ENCODE measurements at places on chromosomes 12 and 14.

- DNase-seq: peak; percentile 48
Observed at GRCh38 chr12:6768437-6768914, 2.3 kb downstream of the PTMS start.

GRCh38 chr12:14988035-14988434 is 15.2 kb downstream of the PDE6H start:
- no peak for DNase-seq

DNA sequence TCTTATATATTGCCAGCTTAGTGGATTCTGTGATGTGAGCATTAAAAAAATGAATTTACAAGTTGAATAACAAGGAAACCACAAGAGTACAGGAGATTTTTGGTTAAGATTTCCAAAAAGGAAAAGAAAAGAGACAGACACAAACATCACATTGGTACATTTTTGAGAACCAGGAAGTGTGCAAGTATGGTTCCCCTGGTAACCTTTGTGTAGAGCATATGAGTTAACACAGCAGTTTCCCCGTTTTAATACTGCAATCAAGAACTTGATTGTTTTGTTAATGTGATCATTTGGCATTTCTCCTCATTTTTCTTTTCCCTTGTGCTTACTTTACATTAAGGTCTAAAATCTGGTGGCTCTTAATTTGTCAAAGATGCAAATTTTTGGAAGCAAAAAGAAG is 490.4 kb upstream of the ATP2B1 start:
- no peak for DNase-seq

GRCh38 chr14:50122291-50122690 is 5.9 kb upstream of the VCPKMT start:
- no peak for DNase-seq

DNA sequence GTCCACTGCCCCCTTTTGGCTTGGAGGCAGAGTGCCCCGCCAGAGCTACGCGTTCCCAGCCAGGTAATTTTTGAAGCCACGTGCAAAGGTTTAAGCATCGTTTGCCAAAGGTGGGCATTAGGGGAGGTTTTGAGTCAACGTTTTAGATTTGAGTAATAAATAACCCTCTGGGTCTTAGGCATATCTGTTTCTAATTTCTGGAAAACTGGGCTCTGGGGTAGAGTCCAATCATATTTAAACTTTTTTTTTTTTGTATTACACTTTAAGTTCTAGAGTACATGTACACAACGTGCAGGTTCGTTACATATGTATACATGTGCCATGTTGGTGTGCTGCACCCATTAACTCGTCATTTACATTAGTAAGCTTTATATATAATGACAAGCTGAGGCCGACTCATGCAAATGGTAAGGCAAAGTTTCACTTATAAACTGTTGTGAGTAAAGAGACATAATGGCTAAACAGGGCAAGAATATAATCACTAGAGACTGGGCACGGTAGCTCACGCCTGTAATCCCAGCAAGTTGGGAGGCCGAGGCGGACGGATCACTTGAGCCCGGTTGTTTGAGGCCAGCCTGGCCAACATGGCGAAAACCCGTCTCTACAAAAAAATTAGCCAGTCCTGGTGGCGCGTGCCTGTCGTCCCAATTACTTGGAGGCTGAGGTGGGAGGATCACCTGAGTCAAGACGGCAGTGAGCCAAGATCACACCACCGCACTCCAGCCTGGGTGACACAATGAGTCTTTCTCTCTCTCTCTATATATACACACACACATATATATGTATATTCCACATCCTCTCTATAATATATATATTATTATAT is 491 bp upstream of the NR2C1 start:
- DNase-seq: no peak
